Stimulated activated CD4-positive, alpha-beta T cell treated with anti-CD3 and anti-CD28 coated beads, TNF-alpha, amount 100 ng/mL, for 24 hours (primary cell): ENCODE measurements at places on chromosomes 4 and X.

- no peak for DNase-seq
Measured at GRCh38 chr4:109607976-109608375, 47.9 kb downstream of the MCUB start.

DNA sequence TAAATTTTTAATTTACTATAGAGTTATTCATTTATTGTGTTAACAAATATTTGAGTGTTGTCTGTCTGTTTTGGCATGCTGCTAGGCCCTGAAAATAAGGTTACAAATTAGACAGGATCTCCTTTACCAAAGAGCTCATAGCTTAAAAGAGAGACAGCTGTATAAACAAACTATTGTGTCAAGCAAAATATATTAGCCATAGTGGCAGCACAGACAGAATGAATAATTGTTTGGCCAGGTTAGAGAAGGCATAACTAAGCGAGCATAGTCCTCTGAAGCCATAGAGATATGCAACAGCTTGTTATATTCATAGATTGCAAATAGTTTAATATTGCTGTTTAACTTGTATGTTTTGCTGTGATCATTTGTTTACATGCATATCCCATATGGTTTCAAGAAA is 66.7 kb upstream of the NDUFC1 start:
- DNase-seq = no peak

GRCh38 chr4:121717680-121718237 is 21.0 kb upstream of the ANXA5 start:
- no peak for DNase-seq

DNA sequence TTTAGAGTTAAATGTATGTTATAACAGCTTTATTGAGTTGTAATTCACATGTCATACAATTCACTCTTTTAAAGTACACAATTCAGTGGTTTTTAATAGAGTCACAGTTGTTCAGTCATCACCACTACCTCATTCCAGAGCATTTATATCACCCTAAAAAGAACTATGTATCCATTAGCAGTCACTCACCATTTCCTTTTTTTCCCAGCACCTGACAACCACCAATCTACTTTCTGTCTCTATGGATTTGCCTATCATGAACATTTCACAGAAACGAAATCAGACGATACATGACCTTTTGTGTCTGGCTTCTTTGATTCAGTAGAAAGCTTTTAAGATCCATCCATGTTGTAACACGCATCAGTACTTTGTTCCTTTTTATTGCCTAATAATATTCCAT is 52.9 kb upstream of the FRAS1 start:
- DNase-seq = no peak

DNA sequence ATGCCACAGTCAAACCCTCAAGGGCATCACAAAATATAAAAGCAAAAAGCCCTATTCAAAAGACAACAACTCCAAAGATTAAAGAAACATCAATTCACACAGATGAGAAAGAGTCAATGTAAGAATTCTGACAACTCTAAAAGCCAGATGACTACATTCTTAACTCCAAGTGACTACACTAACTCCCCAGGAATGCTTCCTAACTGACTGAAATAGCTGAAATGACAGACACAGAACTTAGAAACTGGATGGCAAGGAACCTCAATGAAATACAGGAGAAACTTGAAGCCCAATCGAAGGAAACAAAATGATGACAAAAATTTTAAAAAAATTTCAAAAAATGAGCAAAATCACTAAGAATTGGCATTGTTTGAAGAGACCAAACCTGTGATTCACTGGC is 1047.6 kb upstream of the PCDH10 start:
- no peak for DNase-seq

DNA sequence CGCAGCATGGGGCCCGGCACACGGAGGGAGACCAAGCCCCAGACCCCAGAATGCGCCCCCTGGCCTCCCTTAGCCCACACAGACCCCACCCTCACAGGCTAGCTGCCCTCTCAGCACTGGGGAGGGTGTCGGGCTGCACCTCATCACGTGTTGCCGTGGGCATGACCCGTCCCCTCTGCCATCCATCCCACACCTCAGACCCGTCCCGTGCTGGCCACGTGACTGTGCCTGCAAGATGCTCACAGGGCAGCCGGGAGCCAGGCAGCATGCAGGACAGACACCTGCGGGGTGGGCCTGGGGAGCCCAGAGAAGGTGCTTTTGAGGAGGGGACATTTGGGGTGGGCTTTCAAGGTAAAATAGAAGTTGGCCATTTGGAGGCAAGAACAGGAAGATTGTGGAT is 4.8 kb downstream of the MSANTD1 start:
- DNase-seq = no peak

DNA sequence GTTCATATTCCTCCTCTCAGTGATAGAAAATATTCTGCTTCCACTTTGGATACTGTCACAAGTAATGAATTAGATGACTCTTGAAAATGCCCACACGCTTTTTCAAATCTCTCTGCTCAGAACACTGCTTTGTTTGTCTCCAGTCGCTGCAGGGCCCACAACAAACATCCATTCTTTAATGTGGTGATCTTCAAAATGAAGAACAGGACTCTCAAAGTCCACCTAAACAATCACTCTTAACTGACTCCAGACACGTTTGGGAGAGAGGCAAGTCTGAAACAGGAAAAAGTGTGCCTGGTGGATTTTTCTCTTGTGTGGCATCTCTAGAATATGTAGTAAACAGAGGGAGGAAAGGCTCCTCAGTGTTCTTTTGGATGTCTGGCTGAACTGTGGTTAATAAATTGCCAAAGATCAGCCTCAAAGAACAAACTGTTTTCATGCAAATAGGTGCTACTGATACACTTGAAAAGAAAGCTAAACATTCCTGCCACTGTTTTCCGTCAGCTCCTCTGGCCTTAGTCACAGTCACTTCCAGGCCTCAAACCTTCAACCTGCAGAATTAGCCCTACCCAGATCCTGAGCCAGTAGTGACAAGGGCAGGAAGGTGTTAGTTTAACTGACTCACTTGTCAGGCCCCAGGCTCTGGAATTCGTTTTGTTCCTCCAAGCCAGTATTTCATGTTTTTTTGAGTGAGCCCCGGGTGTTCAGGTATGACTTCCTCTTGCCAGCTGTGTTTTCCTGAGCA is 259.6 kb upstream of the GPC4 start:
- DNase-seq = no peak

DNA sequence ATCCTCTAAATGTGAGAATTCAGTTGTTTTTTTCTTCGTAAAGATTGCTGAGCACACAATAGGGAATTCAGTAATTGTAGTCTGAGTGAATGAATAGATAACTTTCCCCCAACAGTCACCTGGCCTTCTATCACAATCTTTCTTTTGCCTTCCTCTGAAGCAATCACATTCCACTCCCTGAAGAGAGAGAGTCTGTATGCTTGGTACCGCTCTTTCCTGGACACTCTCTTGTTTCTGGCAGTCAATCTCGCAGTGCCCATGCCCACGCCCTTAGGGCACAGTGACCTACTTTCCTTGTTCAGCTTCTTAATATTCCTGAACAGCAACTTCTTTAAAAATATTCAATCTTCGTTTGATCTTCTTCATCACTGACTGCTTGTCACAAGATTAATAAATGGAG is 255.9 kb downstream of the ADAMTS3 start:
- no peak for DNase-seq

DNA sequence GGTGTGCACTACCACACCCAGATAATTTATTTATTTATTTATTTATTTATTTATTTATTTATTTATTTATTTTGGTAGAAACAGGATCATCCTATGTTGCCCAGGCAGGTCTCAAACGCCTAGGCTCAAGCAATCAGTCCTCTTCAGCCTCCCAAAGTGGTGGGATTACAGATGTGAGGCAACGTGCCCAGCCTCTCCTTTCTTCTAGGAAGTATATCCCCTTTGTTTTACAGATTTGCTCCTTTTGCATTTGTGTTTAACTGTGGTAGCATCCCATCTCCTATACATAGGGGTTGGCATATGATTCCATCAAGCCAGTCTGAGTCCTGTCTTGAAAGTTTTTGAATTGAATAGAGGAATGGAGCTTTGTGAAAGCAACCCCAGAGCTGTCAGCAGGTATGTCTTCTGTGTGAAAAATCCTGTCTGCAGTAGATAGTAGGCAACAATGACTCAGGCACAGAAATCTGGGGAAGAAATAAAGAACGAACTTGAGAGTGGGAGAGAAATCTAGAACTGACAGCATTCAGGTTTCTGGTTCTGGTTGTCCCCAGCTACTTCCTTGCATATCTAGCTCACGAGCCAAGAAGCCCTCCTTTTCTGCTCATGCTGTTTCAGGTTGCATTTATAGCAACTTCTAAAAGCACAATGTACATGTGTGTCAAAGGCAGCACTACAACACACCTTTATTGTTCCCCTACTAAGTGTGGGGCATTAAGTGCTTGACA is 113.7 kb upstream of the LSM6 start:
- no peak for DNase-seq

DNA sequence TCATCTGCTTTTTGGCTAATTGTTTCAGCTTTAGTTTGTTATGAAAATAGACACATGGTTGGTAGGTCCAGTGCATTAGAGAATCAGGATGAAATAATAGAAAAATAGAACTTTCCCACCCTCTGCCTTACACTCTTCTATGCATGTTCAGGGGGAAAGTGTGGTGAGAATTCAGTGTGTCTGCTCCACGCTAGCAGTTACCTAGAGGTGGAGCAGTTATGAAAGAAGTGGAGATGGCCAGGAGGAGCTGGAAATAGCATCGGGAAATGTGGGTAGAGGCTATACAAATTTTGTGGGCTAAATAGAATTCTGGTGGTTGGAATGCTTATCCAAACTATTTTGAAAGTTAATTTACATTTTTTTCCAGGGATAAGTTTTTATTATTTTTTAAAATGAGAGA is 91.4 kb upstream of the MAD2L1 start:
- no peak for DNase-seq

DNA sequence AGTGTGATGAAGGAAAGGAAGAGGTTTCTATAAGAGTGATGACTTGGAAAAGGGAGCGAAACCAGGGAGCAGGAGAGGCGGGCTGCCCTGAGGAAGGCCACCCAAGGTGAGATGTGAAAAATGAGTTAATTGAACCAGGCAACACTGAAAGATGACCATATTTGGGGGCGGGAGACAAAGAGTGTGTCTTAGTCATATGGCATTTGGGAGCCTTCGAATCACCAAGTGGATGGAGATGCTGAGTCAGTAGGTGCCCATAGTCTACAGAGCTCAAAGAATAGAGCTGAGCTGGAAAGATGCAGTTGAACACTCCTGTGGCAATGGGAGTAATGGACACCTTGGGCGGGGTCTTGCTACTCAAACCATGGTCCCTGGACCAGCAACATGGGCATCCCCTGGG is 8.3 kb upstream of the TLR8 start:
- peak; percentile 3 for DNase-seq

DNA sequence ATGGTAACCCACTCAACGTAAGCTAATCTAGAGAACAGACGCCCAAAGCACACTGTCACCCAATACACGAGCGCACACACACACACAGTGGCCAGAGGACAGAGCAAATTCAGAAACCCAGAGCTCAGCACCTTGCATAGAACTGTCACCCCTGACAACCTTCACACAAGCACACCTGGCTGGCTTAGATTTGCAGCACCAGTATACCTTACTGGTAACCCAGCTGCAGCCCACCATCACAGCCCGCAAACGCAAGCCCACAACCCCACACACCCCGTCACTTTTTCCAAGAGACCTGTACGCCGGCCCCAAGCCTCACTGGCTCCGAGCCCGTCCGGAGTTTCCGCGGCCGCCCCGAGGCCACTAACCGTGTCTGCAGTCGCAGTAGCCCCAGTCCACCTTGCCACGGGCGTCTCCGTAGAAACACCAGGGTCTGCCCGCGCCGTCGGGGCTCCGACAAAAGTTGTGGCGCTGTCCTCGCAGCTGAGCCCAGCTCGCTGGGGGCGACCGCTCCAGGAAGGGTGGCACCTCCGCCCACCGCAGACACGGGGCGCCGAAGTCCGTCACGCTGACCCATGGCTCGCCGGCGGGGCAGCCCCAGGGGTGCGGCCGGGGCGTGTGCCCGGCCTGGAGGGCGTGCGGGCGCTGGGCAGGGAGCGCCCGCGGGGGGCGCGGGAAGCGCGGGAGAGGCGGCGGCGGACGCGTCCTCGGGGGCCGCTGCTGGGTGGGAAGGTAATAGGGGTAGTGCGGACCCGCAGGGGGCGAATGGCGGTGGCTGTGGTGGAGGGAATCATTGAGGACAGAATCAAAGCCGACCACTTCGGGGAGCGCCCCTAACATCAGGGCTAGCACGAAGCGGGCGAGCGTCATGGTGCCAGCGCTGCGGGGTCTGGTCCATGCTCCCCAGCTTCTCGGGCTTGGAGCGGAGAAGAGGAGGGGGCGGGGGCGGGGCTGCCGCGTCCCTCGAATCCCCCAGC is 664 bp downstream of the PRSS12 start:
- DNase-seq = no peak
